ENCODE measurements at places on chromosomes 6 and 20.

- DNase-seq: no peak
Observed at GRCh38 chr6:15927531-15928225, 201.2 kb upstream of the MYLIP start.

- DNase-seq: no peak
Observed at GRCh38 chr6:37375376-37375775, 21.6 kb downstream of the RNF8 start.

DNA sequence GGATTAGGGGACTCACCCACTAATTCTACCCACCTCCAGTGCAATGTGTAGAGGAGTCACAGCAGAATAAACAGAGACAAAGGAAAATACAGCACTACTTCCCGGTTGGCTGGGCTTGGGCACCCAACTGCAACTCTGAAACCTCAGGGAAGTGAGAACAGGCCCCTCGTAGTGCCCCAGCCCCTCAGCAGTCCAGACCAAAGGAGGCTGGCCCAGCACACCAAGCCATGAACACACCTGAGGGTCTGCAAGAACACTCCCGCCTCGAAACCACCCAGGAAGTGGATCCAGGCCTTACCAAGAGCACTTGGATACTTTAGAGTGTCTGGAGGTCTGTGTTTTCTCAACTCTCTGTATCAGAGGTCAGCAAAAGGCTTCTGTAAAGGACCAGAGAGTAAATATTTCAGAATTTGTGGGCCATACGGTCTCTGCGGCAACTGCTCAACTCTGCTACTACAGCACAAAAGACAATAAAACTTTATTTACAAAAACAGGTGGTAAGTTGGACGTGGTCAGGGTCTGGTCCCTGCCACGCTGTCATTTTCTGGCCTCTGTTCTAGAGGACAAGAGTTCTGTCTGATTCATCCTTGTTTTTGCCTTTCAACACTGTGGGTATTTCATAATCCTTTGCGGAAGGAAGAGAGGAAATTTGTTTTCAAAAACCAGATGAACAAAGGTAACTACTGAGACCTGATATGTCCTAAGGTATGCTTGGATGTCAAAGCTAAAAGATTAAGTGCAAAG is 154.6 kb downstream of the PTPRT start:
- DNase-seq: no peak

DNA sequence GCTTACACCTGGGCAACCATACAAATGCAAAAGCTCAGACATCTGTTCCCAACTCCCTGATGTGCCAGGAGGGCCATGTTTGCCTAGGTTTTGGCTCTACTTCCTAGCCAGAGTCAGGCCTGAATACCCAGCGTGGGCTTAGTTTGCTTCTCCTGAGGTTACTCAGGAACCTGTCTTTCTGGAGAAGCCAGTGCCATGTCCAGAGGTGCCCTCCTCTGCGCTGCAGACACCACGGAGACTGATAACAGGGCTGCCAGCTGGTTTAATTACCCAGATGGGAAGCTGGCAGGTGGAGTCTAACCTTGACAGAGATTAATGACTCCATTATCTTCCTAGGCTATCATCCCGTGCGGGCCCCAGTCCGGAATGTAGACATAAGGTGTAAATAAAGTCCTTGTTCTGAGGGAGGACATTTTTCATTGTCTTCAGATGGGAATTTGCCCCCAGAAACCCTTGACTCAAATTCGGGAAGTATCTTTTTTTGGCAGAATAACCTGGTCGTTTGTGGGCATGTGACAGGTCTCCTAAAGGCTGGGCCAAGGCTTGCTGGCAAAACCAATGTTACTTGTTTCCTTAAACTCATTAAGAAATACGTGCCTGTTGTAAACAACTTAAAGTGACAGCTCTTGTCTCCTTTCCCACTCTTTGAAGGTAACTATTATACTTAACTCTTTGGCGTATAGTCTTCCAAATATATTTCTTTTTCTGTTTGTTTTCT is 29.2 kb upstream of the ZNFX1 start:
- no peak for DNase-seq

Measured in AG09309 (cell line).